A549 treated with AZD2906 at 1 μM for 4 hours (cell line): ENCODE measurements at places on chromosomes 3 and 15. TPM values are rescaled to one million over a fixed set of nuclear protein-coding genes. Genes with fewer than 3 reads are reported as not detected.

The GOLGA6L10 gene
- 0.28 to 0.67 TPM (median 0.43 TPM) in 5 replicates for total RNA-seq

The ISLR2 gene
- total RNA-seq = 0.10 to 0.31 TPM (median 0.13 TPM) in 5 replicates

The CCDC80 gene
- total RNA-seq = 37.7 to 74.4 TPM (median 51.6 TPM) in 5 replicates

The GMNC gene
- not detected in 5 replicates for total RNA-seq

The SPPL2A gene
- 87.8 to 97.0 TPM (median 90.2 TPM) in 5 replicates for total RNA-seq

The TM4SF1 gene
- 926 to 1,718 TPM (median 1,133 TPM) in 5 replicates for total RNA-seq

The PLA2G4E gene
- total RNA-seq = 0.06 TPM in 1 of 5 replicates, not detected in the others

The LMCD1 gene
- total RNA-seq = 55.8 to 86.7 TPM (median 71.3 TPM) in 5 replicates

The QRICH1 gene
- 32.4 to 39.5 TPM (median 37.2 TPM) in 5 replicates for total RNA-seq

The SPESP1 gene
- total RNA-seq = not detected in 5 replicates

The TM4SF4 gene
- 26.2 to 36.4 TPM (median 30.7 TPM) in 5 replicates for total RNA-seq

The SYNPR gene
- total RNA-seq = not detected in 5 replicates

The CCR9 gene
- 0.03 TPM in 2 of 5 replicates, not detected in the others for total RNA-seq

The SPTSSB gene
- total RNA-seq = 0.01 TPM in 1 of 5 replicates, not detected in the others

The RTP3 gene
- not detected in 5 replicates for total RNA-seq
